ENCODE measurements at places on chromosomes 2 and 18.

DNA sequence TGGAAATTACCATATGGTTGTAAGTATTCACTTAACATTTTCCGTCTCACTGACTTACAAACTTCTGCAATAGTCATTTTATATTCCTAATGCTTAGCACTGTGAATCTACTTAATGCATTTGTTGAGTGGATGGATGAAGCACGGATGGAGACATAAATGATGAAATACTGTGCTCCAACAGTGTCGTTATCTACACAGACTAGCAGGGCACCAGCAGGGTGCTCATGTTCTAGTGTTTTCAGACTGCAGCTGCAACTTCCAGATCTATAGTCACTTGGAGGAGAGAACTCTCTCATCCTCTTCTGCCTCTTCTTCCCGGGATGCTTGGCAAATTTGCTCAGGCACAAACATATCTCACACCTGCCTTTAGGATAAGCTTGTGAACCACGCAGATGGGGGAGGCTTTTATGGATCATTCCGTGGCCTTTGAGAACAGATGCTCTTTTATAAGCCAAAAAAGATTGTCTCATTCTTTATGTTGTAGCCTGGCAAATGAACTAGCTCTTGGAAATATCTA, 797.7 kb downstream of the MBD2 start:
- DNase-seq = no peak

- DNase-seq = no peak
Observed at GRCh38 chr2:71379086-71379485, 47.5 kb downstream of the ZNF638 start.

DNA sequence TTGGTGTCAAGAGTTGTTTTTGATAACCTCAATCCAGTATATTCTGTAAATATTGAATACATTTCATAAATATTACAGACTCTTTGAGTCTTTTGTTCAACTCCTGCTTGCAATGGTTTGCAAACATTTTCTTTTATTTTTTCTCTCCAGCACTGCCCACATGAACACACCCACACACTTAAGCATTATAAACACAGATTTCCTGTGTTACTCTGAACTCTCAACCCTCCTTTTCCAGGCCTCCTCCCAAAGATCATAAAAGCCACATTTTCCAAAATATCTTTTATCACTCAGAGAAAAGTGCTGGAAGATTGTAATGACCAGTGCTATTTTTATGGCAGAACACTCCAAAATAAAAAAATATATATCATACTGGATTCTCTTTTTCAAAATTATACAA, 20.5 kb downstream of the ARHGAP25 start:
- no peak for DNase-seq

DNA sequence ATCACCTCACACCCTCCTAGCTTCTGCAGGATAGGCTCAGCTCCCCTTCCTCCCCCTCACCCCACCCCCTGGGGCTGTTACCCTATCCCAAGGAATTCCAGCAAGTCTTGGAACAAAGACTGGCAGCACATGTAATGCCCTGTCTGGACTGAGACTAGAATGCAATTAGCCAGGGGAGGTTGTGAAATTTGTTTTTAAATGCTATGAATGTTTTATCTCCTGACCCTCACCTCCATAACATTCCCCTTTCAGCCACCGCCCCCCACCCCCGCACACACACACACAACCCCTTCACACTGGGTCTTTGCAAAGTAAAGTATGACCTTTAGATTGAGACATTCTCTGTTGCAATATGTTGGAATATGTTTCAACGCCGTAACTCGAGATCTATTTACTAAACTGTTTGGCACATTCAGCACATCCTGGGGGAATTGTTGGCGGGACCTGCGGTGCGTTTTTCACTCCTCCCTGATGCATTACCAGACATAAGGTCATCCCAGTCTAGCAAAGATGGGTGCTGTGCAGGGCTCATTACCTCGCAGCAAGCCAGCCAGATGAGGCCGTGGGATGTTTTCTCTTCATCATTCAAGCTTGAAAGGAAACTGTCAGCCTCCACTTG, 290.7 kb upstream of the SLC14A2 start:
- no peak for DNase-seq

DNA sequence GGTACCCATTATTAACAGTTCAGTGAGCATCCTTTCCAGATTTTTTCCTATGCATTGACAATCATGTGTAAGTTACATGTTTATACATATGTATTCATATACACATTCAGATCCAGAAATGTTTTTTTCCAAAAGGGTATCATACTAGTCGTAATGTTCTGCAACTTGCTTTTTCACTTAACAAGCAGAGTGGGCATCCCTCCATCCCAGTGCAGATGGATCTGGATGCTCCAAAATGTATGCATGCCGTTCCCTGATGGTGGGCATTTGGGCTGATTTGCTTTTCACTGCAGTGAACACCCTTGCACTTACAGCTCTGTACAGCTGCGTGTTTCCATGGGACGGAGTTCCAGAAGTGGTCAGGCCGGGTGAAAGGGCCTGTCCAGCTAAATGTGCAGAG, 57.0 kb downstream of the DNMT3A start:
- no peak for DNase-seq

DNA sequence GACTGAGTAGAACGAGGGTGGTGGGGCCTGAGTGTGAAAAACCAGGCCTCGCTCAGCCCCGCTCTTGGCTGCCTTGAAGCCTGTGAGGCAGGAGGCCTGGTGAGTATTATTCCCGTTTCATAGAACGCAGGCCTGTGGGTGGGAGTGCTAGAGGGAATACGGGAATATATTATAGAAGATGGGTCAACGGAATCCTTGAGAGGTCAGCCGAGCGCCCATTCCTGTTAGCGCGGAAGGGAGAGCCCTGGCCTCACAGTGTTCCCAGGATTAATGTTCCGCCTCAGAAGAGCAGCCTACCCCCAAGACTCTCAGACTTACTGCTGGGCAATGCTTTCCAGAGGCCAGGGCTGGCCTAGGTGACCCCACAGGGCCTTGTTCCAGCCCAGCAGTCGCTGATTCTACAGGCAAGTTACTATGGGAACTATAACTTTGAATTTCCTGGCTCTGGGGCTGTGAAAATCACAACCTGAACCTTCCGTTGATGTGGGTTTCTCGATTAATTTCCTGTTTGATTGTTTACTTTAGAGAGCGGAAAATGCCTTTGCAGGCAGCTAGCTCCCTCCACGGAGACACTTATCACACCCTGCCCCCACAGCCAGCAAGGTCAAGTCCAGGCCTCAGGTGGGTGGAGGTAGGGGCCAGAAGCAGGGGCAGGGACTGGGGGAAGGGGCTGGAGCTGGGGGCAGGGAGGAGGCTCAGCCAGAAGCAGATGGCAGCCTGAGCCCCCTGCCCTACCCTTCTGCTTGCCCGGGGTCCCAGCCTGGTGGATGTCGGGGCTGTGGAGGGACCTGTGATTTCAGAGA, 108.3 kb downstream of the SMAD7 start:
- no peak for DNase-seq

DNA sequence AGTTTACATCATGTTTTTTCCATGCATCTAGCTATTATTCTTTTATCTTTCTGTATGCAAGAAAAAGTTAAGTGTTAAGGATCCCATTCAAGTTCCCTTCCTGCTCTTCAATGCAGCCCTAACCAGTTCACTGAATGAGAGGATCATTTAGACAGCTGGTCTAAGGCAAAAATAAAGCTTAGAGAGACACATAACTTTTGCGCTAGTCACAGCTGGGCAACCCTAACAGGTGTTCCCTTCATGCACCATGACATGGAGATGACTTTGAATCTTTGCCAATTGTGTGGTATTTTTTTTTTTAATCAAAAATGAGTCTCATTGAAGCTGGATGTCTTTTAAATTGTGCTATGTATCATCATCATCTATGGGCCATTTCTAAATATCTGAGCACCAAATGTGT, 393.8 kb upstream of the CYRIA start:
- DNase-seq = no peak
